ENCODE measurements at places on chromosomes 1 and 21.

DNA sequence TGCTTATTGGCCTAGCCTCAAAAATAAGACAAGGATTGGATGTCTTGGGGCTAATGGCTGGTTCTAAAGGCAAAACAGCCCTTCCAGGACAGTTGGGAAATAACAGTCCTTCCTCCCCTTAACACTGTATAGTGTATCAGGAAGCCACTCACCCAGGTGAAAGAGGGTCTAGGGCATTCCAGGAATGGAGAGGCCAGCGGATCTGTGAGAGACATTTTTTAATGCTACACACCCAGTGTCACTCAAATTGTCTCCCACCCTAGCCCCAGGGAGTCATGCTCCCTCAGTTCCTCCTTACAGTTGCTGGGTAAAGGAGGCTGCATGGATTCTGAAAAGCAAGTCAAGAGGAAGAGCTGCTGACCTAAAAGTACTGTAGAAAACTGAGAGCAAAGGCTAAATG lies 24.1 kb upstream of the EXO1 start:
- no peaks in the 10 kb centered on the region for H3K27me3 ChIP-seq
- DNase-seq: no peak
- no peaks in the 10 kb centered on the region for H3K4me1 ChIP-seq
- H3K36me3 ChIP-seq: no peaks in the 10 kb centered on the region
- H3K27ac ChIP-seq: no peak overlapping the region

DNA sequence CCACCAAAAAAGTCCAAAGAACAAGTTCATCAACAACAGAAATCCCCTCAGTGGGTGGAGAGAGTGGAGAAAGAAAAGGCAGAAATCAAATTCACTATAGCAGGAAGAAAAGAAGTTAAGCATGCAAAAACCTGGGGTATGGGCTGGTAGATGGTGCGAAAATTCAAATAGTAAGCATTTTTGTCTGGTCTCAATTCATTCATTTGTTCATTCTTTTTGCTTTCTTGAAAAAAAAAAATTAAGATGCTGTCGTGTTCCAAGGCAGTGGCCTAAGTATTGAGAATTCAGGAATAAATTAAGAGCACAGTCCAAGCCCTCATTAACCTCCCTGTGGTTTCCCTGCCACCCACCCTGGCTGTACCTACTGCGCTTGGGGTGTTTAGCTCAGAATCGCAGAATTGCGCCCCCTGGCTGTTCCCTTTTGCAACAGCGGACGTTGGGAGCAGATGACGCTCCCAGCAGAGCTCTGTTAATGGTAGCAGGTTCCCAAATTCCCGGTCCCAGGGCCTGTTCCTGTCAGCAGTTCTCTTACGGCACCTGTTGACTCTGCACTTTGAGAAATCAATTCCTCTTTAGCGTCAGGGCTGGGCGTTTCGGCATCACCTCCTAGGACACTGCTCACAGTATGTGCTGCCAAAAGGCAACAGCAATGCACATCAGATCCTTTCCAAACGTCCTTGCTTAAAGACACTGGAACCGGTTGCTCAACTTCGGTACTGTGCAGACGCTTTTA lies 34.0 kb upstream of the SSX2IP start:
- no peaks in the 10 kb centered on the region for H3K4me1 ChIP-seq
- H3K4me3 ChIP-seq: no peak overlapping the region
- H3K27me3 ChIP-seq: peaks cover 5% of the 10 kb centered on the region
- DNase-seq: peak; percentile 27

GRCh38 chr1:201131398-201131797 lies 4.4 kb upstream of the ASCL5 start:
- no peak for DNase-seq
- H3K27me3 ChIP-seq: no peaks in the 10 kb centered on the region
- H3K36me3 ChIP-seq: no peaks in the 10 kb centered on the region
- peaks cover 5% of the 10 kb centered on the region for H3K4me1 ChIP-seq
- no peak overlapping the region for H3K4me3 ChIP-seq

DNA sequence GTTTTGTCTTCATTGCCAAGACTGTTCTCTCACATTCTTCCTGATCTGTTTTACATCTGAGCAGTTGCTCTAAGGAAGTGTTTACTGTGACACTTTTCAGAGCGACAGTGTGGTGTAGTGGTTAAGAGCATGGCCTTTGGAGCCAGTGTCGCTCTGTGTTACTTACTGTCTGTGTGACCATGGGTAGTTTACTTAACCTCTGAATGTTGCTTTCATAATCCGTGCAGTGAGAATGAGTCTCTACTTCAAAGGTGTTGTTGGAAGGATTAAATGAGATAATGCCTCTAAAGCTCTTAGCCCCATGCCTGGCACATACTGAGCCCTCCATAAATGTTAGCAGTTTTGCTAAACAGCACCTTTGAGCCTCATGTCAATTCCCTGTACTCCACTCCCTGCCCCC lies 35.9 kb upstream of the ZFP69B start:
- H3K27me3 ChIP-seq: no peaks in the 10 kb centered on the region
- H3K4me3 ChIP-seq: no peak overlapping the region
- no peak overlapping the region for H3K27ac ChIP-seq
- no peaks in the 10 kb centered on the region for H3K4me1 ChIP-seq

- no peaks in the 10 kb centered on the region for H3K36me3 ChIP-seq
- no peak overlapping the region for H3K27ac ChIP-seq
- H3K27me3 ChIP-seq: no peaks in the 10 kb centered on the region
- no peaks in the 10 kb centered on the region for H3K4me1 ChIP-seq
These were observed 18.3 kb upstream of the PHTF1 start for GRCh38 chr1:113777561-113777960.

DNA sequence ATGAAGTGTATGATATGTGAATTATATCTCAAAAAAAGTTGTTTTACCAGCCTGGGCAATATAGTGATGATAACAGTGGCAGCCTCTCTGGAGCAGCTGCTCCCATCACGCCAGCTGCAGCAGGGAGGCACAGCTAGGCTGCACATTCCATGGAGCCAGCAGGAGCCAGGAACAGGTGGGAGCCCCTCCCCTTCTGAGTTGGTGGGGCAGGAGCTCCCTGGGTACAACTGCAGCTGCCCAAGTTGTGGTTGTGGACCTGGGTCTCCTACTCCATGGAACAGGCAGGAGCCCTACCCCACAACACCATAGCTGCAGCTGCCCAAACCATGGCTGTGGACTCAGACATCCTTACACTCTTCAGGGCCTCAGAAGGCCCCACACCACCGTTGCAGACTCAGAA lies 21.7 kb upstream of the FNBP1L start:
- no peaks in the 10 kb centered on the region for H3K4me1 ChIP-seq
- no peaks in the 10 kb centered on the region for H3K36me3 ChIP-seq
- H3K27ac ChIP-seq: no peak overlapping the region
- no peaks in the 10 kb centered on the region for H3K27me3 ChIP-seq

GRCh38 chr1:20719261-20719660 lies 1.5 kb upstream of the KIF17 start:
- H3K4me3 ChIP-seq: no peak overlapping the region
- no peaks in the 10 kb centered on the region for H3K27me3 ChIP-seq
- H3K36me3 ChIP-seq: no peaks in the 10 kb centered on the region
- H3K4me1 ChIP-seq: peaks cover 3% of the 10 kb centered on the region
- DNase-seq: no peak

DNA sequence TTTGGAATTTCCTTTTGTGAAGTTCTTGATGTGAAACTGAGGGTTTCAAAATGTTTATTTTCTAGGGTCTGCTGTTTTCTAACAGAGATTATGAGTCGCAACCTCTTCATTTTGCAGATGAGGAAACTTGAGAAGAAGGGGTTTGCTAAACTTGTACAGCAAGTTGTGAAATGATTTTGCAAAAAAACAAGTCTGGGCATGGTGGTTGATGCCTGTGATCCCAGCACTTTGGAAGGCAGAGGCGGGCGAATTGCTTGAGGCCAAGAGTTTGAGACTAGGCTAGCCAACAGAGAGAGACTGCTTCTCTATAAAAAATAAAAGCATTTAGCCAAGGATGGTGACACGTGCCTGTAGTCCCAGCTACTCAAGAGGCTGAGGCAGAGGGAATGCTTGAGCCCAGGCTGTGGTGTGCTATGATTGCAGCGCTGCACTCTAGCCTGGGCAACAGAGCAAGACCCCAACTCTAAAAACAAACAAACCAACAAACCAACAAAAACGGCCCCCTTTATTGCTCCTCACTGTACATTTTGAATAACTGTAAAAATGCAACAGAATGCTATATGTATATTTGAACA lies 9.9 kb downstream of the TRIM67 start:
- peaks cover 9% of the 10 kb centered on the region for H3K27me3 ChIP-seq
- no peak overlapping the region for H3K4me3 ChIP-seq
- no peaks in the 10 kb centered on the region for H3K36me3 ChIP-seq
- H3K27ac ChIP-seq: no peak overlapping the region
- H3K4me1 ChIP-seq: no peaks in the 10 kb centered on the region
- no peak for DNase-seq

Measured in Panc1 (cell line).